Tibial nerve (tissue), 4 donors: ENCODE measurements at places on chromosomes 11 and 22. TPM values are rescaled to one million over a fixed set of nuclear protein-coding genes. Genes with fewer than 3 reads are reported as not detected.
A peak's percentile ranks its signal among the peaks of the same experiment; 100 is the strongest.

The SAA1 gene
- 14.9 TPM for total RNA-seq

The POGLUT3 gene
- total RNA-seq: 29.5 TPM

The SYT8 gene
- 0.39 TPM for total RNA-seq

The RIMBP3B gene
- not detected for total RNA-seq

The ALDH3B1 gene
- 80.4 TPM for total RNA-seq

The CWC15 gene
- total RNA-seq: 29.6 TPM

The SCN3B gene
- under 0.01 TPM for total RNA-seq

DNA sequence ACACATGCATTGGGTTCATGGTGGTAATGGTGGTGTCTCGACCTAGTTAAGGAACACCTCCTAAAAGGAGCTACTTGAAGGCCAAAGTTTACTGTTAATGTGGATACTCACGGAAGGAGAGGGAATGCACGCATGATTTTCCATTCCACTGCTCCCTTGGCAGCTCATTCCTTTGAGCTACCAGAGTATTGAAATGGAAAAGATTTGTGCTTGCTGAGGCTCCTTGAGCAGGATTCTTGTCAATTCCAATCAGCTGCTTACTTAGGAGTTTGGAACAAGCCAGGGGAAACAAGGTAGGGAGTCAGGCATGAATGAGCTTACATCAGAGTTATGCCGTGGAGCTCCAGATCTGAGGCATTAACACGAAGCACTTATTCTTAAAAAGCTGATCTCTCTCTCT is 108.8 kb downstream of the GRIA4 start:
- H3K4me3 ChIP-seq: no peak overlapping the region
- H3K27ac ChIP-seq: no peak overlapping the region
- H3K27me3 ChIP-seq: no peaks in the 10 kb centered on the region
- no peaks in the 10 kb centered on the region for H3K4me1 ChIP-seq

- no peak overlapping the region for H3K27ac ChIP-seq
- no peak overlapping the region for H3K4me3 ChIP-seq
- no peak for DNase-seq
- H3K27me3 ChIP-seq: no peaks in the 10 kb centered on the region
These were observed 16.7 kb upstream of the ELFN2 start for GRCh38 chr22:37443977-37444376.

DNA sequence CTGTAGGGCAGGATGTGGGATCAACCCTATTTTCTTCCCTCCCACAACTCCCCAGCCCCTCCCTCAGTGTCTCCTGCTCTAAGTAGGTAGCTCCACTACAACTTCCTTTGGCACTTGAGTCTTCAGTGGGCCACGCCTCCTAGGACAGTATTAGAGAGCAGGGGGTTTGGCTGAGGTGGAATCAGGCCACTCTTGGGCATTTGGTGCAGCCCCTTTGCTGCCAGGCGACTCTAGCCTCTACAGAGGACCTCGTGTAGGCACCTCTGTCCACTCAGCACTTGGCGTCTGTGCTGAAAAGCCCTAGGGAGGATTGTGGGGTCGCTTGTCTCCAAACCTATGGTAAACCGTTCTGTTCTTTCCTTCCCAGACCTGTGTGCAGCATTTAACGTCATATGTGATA is 2.7 kb downstream of the FADD start:
- no peak for DNase-seq
- no peaks in the 10 kb centered on the region for H3K4me1 ChIP-seq
- no peak overlapping the region for H3K4me3 ChIP-seq
- no peak overlapping the region for H3K27ac ChIP-seq
- H3K27me3 ChIP-seq: no peaks in the 10 kb centered on the region
- peaks cover 37% of the 10 kb centered on the region for H3K36me3 ChIP-seq

DNA sequence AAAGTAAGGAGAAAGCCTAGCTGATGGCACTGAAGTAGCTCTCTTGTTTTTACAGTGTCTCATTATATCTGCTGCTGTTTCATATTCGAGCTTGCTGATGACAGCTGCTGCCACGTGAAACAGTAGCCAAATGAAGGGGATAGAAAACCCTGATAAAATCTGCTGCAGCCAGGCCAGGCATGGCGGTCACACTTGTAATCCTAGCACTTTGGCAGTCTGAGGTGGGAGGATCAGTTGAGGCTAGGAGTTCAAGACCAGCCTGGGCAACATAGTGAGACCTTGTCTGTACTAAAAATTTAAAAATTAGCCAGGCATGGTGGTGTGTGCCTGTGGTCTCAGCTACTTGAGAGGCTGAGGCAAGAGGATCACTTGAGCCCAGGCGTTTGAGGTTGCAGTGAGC is 13.4 kb downstream of the IFT46 start:
- no peak overlapping the region for H3K27ac ChIP-seq
- H3K36me3 ChIP-seq: peaks cover 92% of the 10 kb centered on the region
- H3K4me3 ChIP-seq: no peak overlapping the region
- H3K27me3 ChIP-seq: no peaks in the 10 kb centered on the region

DNA sequence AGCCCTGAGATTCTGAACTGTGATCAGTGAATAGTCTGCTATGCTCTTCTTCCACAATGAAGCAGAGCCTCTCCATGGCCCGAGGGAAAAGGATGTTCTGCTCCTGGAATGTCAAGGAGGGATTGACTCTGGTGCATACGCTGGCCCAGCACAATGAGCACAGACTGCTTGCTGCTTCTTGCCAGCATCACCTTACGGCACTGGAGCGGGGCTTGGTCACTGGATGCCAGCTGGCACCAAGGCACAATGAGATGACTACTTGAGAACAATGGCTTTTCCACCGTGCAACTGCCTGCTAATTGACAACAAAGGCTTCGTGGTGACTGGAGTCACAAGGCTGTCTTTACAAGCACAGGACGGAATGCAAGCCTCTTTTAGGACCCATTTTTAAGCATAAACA is 139.2 kb downstream of the DSCAML1 start:
- H3K27ac ChIP-seq: no peak overlapping the region
- H3K27me3 ChIP-seq: no peaks in the 10 kb centered on the region

DNA sequence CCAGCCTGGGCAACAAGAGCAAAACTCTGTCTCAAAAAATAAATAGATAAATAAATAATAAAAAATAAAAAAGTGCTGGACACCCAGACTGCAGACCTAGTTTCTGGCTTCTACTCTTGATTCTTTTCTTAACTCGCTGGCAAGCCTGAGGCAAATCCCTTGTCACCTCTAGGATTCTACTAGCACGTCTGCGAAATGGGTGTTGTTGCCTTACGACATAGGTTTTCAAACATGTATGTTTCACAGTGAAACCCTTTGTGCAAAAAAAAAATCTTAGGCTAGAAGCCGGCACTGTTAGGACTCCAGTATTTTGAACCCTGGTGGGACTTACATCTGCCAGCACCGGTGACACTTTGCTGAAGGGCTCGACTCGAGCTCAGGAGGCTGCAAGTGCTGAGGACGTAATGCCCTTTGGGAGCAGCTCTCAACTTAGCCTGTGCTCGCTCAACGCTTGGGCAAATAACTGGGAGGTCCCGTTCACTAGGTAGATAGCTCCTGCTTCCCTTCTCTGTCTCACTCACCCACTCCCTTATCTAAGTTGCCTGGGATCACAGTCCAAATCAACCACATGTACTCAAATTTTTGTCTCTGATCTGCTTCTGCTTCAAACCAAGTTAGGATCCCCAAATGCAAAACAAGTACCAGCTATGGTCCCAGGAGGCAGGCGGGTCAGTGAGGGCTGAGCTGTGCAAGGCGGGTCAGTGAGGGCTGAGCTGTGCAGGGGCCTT is 34.7 kb upstream of the MYH9 start:
- no peaks in the 10 kb centered on the region for H3K27me3 ChIP-seq
- H3K4me1 ChIP-seq: peaks cover 22% of the 10 kb centered on the region
- no peaks in the 10 kb centered on the region for H3K36me3 ChIP-seq

DNA sequence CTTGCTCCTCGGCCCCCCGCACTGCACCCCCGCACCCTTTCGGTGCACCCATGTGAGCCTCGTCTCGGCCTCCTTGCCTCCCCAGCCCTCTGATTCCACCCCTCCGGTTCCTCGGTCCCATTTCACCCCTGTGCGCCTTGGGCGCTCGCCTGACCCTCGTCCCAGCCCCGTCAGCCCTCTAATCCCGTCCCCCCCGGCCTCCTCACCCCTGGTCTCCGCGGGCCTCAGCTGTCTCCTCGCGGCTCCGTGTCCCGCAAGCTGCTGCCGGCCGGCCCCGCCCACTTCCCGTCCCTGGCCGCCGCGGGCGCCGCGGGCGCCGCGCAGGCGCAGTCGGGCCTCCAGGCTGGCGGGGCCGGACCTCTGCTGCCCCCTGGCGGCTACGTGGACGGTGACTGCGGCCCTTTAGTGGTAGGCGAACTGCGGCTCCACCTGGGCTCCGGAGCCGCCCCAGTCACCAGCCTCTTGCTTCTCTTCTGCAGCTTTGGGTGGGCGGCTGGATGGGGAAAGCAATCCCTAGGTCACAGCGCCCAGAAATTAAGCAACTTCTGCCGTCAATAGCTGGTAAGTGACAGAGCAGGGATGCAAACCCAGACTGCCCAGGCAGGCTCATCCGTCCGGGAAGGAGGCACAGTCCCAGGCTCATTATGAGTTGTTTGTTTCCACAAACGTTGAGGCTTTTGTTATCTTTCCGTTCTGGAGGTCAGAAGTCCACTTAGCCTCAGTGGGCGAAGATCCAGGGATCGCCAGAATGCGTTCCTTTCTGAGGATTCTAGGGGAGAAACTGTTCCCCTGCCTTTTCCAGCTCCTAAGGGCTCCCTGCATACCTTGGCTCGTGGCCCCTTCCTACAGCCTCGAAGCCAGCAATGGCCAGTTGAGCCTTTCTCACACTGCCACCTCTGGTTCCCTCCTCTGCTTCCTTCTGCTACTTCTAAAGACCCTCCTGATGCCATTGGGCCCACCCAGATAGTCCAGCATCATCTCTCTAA is at the start of gene PPM1F:
PPM1F (minus strand) TSS at position 263 of the 986 bp plus-strand sequence. CDS start 6,800 bp downstream, outside the sequence.
- peaks cover 17% of the 10 kb centered on the region for H3K4me1 ChIP-seq
- peak; percentile 73 for DNase-seq
- no peaks in the 10 kb centered on the region for H3K27me3 ChIP-seq
- peak within 1 kb of the TSS; percentile 78 for H3K4me3 ChIP-seq
- peak within 1 kb of the TSS; percentile 95 for H3K27ac ChIP-seq

- H3K36me3 ChIP-seq: no peaks in the 10 kb centered on the region
- H3K4me1 ChIP-seq: no peaks in the 10 kb centered on the region
- no peak for DNase-seq
- H3K27ac ChIP-seq: no peak overlapping the region
- no peak overlapping the region for H3K4me3 ChIP-seq
- H3K27me3 ChIP-seq: no peaks in the 10 kb centered on the region
These were observed 12.5 kb upstream of the E2F8 start for GRCh38 chr11:19253153-19253745.

DNA sequence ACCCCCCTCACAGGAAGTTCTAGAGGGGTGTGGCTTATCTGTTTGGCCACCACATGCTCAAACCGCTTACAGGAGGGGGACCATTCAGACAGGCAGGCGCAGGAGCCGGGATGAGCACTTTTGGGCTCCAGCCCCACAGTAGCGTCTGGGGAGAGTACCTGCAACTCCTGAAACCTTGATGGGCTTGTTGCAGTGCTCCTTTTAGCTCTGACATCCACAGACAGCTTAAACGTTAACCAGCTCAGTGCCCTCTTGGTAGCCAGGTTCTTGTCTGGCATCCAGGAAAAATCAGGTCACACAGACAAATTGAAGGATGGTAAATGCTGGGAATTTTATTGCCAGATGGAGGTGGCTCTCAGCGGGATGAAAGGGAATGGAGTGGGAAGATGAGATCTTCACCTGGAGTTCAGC is 326.3 kb downstream of the ETS1 start:
- no peak for DNase-seq
- H3K27ac ChIP-seq: no peak overlapping the region
- no peaks in the 10 kb centered on the region for H3K27me3 ChIP-seq
- H3K4me3 ChIP-seq: no peak overlapping the region
- no peaks in the 10 kb centered on the region for H3K36me3 ChIP-seq

- H3K4me3 ChIP-seq: no peak overlapping the region
- peaks cover 27% of the 10 kb centered on the region for H3K4me1 ChIP-seq
- H3K36me3 ChIP-seq: no peaks in the 10 kb centered on the region
These were observed 2.4 kb downstream of the TRIM44 start for GRCh38 chr11:35664977-35665441.

- no peak for DNase-seq
- H3K27ac ChIP-seq: no peak overlapping the region
- H3K27me3 ChIP-seq: peaks cover 78% of the 10 kb centered on the region
- peaks cover 23% of the 10 kb centered on the region for H3K4me1 ChIP-seq
- peaks cover 29% of the 10 kb centered on the region for H3K36me3 ChIP-seq
These were observed 3.1 kb downstream of the MAPK8IP2 start for GRCh38 chr22:50603511-50604255.

GRCh38 chr11:133712051-133712560 is 133.2 kb downstream of the SPATA19 start:
- no peaks in the 10 kb centered on the region for H3K4me1 ChIP-seq
- H3K4me3 ChIP-seq: no peak overlapping the region
- H3K36me3 ChIP-seq: no peaks in the 10 kb centered on the region
- DNase-seq: no peak
- H3K27ac ChIP-seq: no peak overlapping the region
- no peaks in the 10 kb centered on the region for H3K27me3 ChIP-seq

DNA sequence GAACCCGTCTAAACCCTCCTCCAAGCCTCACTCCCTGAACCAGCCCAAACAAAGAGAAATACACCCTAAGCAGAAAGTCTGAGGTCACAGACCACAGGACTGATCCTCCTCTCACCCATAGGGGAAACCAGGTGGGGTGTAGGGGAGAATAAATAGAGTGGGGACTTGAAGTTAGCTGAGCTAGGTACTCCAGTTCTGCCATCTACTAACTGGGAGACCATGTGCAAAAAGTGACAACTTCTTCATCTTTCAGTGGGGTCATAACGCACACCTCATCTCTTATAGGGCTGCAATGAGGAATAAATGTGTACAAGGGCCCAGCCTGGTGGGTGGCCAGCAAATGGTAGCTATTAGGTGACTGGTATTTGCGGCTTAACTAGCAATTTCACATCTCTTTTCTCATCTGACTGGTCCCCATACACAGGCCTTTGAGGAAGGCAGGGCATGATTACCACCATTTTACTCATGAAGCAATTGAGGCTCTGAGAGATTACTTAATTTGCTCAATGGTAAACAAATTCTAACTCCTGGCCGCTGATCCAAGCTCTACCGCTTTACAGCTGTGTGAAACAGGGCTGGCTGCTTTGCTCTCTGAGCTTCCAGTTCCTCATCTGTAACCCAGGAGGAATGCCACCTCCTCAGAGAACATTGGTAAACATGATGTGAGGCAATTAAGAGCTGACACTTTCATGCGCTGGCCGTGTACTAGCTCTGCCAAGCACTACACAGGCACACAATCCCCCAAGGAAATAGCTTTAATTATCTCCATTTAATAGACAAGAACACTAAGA is 16.6 kb downstream of the TBC1D10A start:
- no peak overlapping the region for H3K4me3 ChIP-seq
- peaks cover 66% of the 10 kb centered on the region for H3K4me1 ChIP-seq
- H3K36me3 ChIP-seq: no peaks in the 10 kb centered on the region
- DNase-seq: peak; percentile 67

DNA sequence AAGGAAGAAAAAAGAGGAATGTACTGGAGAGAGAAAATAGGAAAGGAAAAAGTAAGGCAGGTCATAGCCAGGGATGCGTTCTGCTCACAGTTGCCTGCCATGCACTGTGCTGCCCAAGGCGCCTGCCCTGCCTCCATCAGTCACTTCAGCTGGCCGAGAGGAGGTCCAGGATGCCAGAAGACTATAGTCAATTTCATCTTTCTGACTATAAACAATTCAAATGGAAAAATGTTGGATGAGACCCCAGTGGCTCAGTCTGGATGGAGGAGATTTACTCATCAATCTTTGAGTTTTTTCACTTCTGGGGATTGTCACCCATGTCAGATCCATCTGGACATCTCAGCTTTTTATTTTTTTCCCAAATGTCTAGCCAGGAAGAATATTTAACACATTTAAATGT is 36.7 kb upstream of the CLMP start:
- no peak overlapping the region for H3K4me3 ChIP-seq
- peaks cover 7% of the 10 kb centered on the region for H3K4me1 ChIP-seq
- H3K27me3 ChIP-seq: no peaks in the 10 kb centered on the region
- no peak for DNase-seq
- no peak overlapping the region for H3K27ac ChIP-seq
